AG10803 (cell line): ENCODE measurements at places on chromosomes 2 and 18.

DNA sequence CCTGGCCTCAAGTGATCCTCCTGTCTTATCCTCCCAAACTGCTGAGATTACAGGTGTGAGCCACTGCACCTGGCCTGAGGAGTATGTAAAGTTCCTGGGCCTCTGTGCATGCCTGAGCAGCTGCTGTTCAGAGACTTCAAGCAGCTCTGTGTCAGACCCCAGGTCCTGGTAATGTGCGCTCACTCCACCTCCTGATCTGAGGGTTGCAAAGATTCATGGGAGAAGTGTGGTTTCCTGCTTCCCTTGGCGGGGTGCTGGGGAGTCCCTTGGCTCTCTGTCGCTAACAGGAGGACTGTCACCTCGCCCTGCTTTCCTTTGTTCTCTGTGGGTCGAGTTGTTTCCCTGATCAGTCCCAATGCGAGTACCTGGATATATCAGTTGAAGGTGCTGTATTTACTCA, 8.6 kb upstream of the IL36A start:
- no peak for DNase-seq

- DNase-seq, result no peak
Measured at GRCh38 chr2:85992611-85993010, 103.8 kb upstream of the ST3GAL5 start.

GRCh38 chr2:195662138-195662537, 5.1 kb downstream of the SLC39A10 start:
- no peak for DNase-seq

DNA sequence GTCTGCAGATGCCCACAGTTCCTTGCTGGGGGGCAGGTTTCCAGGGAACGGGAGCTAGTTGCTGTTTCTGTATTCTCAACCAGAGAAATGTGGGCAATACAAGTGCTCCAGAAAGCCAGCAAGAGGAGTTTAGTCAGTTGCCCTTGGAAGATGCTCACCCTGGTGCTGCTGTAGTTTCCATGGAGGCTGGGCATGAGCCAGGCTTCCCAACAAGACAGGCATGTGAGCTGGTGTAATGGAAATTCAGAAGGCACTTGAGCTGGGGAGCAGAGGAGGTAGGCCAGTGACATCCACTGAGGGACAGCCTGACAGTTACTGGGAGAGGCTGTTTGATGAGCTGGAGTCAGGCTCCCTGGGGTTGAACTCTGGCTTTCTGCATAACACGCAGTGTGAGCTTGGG, 7.7 kb downstream of the HK2 start:
- no peak for DNase-seq

- DNase-seq, result peak; percentile 24
Measured at GRCh38 chr2:75466708-75467311, 93.9 kb downstream of the EVA1A start.

- no peak for DNase-seq
Measured at GRCh38 chr2:114373591-114373990, 68.8 kb upstream of the DPP10 start.

DNA sequence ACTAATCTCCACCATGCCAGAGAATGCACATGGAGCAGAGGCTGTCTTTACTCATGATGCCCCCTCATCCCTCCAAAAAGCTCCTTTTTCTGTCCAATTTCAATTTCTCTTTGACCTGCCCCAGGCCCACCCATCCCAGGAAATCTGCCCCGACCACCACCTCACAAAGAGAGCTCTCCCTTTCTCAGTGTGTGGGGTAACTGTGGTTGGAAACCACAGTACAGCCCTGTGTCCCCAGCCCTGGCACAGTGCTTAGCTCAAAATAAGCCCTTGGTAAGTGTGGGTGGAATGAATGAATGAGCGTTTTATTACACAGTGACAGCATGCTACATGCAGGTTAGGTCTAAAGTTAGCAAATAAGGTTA, 43.7 kb upstream of the CAB39 start:
- DNase-seq, result no peak

DNA sequence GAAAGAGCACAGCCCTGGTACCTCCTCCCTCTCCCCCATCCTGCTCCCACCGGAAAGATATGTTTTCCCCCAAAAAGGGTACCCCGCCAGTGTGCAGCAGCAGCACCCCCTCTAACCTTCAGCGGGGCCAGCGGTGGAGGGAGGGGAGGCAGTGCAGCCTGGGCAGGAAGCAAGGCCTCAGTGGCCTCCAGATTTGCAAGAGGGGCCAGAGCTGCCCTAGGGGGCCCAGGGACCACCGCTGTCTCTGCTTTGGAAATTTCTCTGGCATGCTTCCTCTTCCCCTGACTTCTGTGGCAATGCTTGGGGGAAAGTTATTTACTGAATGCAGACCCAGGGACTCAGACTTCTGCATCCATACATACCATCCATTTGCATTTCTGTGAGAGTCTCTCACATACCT, 111.5 kb downstream of the KLHL29 start:
- DNase-seq, result no peak

DNA sequence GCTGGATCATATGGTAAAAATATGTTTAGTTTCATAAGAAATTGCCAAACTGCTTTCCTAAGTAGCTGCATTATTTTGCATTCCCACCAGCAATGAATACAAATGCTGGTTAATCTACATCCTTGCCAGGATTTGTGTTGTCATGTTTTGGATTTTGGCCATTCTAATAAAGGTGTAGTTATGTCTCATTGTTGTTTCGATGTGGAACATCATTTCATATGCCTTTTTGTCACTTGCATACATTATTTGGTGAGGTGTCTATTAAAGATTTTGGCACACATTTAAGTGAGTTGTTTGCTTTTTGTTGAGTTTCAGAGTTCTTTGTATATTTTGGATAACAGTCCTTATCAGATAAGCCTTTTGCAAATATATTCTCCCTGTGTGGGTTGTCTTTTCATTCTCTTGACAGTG, 299.2 kb upstream of the TFPI start:
- DNase-seq, result no peak

DNA sequence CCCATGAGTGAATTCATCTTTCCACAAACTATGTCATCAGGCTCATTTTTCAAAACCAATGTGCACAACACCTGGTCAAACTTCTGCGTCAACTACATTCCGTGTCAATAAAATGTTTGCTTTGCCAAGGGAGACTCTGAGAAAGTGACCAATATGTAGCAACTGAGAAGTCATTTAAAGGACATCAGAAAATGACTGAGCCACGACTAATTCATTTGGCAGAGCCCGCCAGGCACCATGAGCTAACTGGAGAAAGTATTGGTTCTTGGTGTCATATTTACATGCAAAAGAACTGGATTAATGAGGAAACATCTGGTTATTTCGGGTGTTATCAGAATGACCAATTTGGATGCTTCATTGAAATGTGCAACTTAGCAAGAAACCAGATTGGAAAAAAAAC, 7.2 kb downstream of the RND3 start:
- peak; percentile 91 for DNase-seq

DNA sequence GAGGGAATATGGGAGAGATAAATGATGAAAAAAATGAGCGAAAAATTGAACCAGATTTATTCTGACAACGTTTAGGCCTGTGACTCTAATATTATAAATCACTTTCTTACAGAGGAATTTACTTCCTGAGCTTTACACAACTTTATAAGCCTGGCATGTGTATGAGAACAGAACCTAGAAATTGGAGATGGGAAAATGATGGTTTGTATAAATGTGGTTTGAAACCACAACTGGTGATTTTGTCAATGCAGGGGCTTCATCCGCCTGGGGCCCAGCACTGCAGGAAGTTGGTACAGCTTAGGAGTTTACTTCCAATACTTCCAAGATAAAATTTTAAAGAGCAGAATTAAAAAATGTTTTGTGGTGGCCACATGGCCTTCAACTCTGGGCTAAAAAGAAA, 82.3 kb downstream of the VAPA start:
- peak; percentile 43 for DNase-seq

DNA sequence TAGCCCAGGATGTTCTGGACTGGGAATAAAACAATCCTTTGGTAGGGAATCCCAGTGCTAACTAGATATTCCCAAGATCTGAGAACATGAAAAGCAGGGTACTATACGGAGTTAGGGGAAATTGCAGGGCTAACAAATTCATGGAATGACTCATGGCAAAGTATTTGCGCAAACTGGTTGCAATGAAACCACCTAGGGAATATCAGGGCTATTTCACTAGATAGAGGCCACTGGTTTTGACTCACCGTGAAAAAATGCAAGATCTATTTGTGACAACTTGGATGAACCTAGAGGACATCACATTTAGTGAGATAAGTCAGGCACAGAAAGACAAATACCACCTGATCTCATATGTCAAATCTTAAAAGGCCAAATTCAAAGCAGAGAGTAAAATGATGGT, 233.3 kb downstream of the MBD2 start:
- DNase-seq, result peak; percentile 59

DNA sequence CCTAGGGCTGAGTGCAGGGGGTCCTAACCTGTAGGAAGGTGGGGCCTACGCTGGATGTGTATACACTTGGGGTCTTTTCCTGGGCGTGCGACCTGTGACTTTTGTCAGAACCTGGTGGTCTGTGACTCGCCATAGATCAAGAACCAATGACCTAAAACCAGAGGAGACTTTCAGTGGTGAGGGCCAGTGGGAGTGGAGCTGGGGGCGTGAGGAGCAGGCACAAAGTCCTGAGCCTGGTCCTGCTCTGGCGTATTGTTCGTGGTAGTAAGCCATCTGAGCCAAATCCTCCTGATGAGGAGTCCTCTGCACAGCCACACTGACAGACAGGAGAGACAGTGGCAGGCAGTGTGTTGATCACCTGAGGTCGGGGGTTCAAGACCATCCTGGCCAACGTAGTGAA, 8.9 kb downstream of the INPP4A start:
- DNase-seq, result no peak

- no peak for DNase-seq
Measured at GRCh38 chr18:57906852-57907251, 103.7 kb upstream of the ATP8B1 start.

GRCh38 chr2:132595693-132596092, 74.3 kb downstream of the LYPD1 start:
- DNase-seq, result no peak

DNA sequence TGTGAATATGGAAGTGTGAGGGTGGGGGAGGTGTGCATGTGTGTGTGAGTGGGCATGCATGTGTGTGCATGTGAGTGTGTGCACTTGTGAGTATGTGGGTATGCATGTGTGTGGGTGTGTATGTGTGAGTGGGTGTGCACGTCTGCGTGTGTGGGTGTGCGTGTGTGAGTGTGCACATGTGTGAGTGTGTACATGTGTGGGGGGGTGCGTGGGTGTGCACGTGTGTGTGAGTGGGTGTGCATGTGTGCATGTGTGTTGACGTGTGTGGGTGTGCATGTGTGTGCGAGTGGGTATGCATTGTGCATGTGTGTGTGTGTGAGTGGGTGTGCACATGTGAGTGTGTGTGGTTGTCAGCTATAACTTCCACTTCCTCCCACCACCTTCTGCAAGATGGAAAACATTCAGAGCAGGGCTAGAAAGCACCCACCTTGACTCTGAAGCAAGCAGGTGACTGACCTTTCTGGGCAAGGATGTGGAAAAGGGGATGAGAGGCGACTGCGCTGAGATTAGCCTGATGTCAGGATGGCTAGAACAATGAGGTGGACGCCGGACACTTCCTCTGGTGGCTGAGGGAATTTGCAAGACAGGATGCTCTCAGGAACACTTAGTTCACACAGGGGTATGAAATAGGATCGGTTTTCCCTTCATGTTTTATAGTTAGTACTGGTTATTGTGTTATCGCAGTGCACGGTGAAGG, 103.6 kb downstream of the ACKR3 start:
- DNase-seq, result no peak

GRCh38 chr2:157476953-157477709, 33.2 kb upstream of the CYTIP start:
- no peak for DNase-seq

- DNase-seq, result no peak
Measured at GRCh38 chr2:134911400-134911785, 7.2 kb upstream of the CCNT2 start.

GRCh38 chr2:148512501-148512900, 132.1 kb upstream of the EPC2 start:
- DNase-seq, result no peak

DNA sequence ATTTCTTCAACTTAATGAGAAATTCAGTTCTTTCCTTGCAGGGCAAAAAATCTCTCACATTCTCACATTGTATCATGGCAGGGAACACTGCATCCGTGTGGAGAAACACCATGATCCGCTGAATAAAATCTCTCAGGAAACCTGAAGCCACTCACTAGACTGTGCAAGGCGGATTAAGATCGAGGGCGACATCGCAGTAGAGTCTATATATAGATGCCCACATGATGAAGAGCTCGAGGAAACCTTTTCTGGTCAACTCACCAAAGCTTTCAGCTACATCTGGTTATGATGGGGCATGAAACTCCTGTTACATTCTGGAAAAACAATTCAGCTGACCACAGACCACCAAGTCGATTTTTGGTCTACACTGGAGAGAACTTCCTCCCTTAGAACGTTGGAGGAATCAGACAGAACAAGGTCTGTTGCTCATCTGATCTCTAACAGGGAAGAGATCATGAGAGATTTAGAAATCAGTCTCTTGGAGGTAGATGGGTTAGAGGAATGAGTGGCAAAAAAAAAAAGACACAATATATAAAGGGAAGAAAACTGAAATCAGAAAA, 162.9 kb upstream of the ZNF516 start:
- DNase-seq, result no peak

DNA sequence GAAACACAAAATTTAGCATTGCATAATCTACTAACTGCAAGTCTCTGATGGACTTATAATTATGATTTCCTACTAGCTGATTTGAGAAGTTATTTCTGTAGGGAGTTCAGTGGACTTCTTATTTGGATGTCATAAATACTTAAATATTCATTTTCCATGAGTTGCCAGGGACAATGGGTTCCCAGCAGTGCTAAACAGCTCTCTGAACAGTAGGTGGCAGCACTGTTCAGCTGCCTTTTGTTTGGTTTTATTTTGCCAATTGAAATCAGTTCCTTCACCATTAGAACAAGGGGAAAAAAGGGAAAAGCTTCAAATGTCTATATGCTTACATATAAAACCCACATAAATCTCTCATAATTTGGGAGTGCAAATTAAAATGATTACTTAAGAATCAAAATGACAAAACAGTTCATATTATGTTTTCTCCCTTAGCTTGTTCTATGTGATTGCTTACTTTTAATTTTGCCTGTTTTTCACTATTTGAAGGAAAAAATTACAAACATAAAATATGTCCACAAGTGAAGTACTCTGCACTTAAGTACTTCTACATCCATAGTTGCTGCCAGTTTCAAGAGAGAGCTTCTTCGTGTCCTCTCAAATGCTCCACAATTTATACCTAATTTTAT, 898.9 kb downstream of the CPS1 start:
- DNase-seq, result peak; percentile 28

- no peak for DNase-seq
Measured at GRCh38 chr2:26141145-26141769, 31.6 kb upstream of the GAREM2 start.

DNA sequence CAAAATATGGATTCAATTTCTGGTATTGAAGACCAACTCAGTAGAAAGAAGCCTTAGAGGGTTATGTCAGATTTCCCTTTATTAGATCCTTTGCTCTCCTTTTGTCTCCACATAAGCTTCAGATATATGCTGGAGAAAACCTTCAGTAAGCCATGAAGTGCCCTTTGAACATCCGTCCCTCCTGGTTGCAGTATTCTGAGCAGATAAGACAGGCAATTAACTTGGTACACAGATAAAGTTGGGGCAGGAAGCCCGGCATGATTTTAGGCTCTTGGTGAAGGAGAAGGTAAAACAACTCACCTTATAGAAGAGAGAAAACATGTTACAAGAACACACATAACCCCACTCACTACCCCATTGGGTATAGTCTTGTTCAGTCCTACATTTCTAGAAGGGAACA, 76.4 kb downstream of the SRD5A2 start:
- no peak for DNase-seq

GRCh38 chr2:232473467-232473890, 14.2 kb downstream of the ECEL1 start:
- DNase-seq, result no peak

- no peak for DNase-seq
Measured at GRCh38 chr2:129756276-129756675, 223.2 kb upstream of the RAB6C start.
